ENCODE measurements at places on chromosomes 7 and 10.

DNA sequence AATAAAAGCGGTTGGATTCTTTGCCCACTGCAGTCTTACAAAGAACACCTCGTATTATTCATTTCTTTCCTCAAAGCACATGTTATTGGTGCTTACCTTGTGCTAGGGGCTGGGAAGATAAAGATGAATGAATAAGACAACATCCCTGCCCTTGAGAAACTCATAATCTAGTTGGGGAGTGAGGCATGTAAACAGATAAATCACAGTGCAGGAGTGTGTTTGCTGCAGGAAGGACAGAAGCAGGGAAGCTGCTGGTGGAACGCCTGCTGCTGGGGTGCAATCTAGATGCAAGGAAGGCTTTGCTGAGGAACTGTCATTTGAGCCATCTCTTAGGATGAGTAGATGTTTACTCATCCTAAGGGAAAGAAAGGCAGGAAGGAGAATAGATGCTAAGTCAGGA is 135.6 kb downstream of the TMEM178B start:
- DNase-seq = no peak

DNA sequence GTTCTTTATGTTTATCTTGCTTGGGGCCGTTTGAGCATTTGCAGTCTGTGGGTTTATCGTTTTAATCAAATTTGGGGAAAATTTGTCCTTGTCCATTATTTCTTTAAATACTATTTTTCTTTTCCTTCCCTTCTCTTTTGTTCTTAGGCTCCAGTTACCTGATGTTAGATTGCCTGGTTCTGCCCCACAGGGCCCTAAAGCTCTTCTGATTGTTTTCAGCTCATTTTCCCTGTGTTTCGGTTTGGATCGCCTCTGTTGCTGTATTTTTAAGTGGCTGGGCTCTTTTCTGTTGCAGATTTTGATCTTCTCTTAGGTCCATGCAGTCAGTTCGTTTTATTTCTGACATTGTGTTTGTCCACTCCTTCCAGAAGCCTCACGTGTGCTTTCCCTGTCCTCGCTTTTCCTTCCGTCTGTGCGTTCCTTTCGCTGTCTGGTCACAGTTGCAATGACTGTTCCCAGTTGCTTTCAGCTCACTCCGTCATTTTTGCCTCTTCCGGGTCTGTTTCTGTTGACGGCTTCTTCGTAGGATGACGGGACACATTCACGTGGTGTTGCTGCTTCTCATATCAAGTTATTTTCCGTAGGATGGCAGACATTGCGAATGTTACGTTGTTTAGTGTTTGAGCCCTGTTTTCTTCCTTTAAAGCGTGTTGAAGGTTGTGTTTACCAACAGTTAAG is 111.4 kb downstream of the INPP5A start:
- DNase-seq = no peak

GRCh38 chr10:3068968-3069737 is 1.8 kb downstream of the PFKP start:
- no peak for DNase-seq

DNA sequence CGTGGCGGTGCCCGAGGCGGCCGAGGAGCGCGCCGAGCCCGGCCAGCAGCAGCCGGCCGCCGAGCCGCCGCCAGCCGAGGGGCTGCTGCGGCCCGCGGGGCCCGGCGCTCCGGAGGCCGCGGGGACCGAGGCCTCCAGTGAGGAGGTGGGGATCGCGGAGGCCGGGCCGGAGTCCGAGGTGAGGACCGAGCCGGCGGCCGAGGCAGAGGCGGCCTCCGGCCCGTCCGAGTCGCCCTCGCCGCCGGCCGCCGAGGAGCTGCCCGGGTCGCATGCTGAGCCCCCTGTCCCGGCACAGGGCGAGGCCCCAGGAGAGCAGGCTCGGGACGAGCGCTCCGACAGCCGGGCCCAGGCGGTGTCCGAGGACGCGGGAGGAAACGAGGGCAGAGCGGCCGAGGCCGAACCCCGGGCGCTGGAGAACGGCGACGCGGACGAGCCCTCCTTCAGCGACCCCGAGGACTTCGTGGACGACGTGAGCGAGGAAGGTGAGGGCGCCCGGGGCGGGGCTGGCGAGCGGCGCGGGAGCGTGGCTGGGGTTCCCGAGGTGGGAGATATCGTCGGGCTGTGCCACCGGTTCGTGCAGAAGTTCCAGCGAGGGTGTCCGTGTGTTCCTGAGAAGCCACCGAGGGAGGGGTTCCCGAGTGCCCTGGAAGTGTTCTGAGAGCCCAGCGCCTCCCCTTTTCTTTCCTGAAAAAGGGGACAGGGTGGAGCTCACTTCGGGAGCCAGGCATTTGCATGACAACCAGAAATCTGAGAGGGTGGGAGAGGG is 495 bp downstream of the EIF3B start:
- no peak for DNase-seq

DNA sequence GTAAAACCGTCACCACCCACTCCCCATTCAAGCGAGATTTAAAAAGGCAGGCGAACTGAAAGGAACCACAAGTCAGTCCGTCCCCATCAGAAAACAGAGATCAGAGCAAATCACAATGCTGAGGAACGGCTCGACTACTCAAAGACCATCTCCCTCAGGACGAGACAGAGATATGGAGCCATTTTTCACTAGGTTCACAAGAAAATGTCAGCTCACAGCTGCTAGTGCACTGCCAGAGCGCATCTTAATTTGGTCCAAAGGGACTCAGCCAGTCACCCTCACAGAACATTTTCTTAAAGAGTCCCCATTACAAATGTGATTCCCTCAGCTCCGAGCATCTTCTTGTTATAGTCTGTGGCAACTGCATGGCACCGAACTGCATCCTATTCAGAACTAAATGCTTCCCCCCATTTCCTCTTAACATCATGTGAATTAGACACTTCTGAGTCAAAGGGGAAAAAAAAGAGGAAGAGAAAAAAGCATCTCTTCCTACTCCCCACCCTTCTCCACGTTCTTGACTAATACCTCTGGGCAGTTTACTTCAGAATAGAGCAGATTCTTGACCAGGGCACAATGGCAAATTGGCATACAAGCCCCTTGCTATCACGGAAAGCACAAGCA is 683.9 kb downstream of the MAGI2 start:
- no peak for DNase-seq

DNA sequence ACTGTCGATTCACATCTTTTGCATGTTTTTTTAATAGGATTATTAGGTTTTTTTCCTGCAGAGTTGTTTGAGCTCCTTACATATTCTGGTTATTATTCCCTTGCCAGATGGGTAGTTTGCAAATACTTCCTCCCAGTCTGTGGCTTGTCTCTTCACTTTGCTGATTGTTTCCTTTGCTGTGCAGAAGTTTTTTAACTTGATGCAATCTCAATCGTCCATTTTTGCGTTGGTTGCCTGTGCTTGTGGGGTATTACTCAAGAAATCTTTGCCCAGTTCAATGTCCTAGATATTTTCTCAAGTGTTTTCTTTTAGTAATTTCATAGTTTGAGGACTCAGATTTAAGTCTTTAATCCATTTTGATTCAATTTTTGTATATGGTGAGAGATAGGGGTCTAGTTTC is 95.4 kb downstream of the TBXAS1 start:
- DNase-seq = no peak

DNA sequence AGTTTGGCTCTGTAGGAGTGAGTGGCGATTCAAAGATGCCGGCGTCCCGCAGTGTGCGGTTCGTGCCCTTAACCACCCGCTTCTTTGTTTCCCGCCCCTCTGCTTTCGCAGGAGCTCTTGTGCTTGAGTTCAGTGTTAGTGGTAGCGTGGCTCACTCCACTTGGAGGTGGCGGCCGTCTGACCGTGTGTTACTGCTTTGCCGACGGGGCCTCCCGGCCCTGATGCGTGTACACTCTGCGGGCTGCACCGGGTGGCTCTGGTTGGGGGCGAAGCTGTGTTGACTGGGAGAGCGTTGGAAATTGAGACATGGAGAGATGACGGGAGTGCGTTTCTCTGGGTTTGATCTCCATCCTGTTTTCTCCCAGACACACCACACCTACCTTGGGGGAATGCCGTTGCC is 31.4 kb downstream of the SHH start:
- DNase-seq = no peak

- DNase-seq = no peak
These were observed 129.2 kb downstream of the TES start for GRCh38 chr7:116339564-116339963.

GRCh38 chr7:114879554-114879953 is 42.3 kb upstream of the MDFIC start:
- no peak for DNase-seq

DNA sequence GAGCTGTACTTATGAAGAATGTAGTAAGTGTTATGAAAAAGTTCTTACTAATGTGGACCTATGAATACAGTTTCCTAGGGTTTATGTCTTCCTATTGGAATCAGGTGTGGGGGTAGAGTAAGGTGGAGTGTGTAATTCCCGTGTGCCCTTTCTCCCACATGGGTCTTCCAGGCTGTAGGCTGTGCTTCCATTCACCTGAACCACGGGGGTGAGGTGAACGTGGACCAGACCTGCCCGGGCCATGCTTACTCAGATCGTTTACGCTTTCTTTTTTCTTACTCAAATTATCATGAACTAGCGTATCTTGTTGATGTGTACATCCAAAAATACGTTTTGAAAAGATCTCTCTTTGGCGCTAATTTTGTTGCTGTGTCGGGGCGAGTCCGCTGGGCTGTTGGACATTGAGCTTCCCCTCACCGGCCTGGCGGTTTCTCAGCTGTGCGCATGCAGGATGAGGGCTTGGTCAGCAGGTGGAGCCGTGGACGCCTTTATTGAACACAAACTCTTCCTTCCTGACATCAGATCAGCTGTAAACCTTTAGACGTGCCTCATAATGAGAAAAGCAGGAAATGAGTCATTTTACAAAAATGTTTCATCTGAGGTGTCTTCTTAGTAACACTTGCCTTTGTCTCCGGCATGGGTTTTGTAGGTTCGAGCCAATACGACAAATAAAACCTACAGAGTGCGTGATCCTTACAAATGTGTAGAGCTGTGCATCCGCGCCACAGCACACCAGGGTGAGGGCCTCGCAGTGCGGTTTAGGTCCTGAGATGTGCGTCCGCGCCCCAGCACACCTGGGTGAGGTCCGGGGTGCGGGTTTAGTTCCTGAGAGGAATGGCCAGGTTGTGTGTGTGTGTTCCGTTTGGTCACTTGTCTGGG is 53.8 kb downstream of the WDR37 start:
- peak; percentile 53 for DNase-seq

- no peak for DNase-seq
These were observed 81.0 kb downstream of the CNOT4 start for GRCh38 chr7:135428879-135429278.

All from stimulated activated CD4-positive, alpha-beta T cell treated with anti-CD3 and anti-CD28 coated beads, Interleukin-1b, Interleukin-23, amount 100 ng/mL, for 1 hour (primary cell).